Fibroblast of lung (primary cell): ENCODE measurements at places on chromosomes 13 and 19. TPM values are rescaled to one million over a fixed set of nuclear protein-coding genes. Genes with fewer than 3 reads are reported as not detected.

Gene PEG3
- total RNA-seq = 3.9 and 5.6 TPM in 2 replicates

Gene CGB2
- total RNA-seq = not detected in 2 replicates

- peak; percentile 23 for DNase-seq
Measured at GRCh38 chr13:20401531-20401930, 124.1 kb downstream of the CRYL1 start.

Gene FBN3
- under 0.01 TPM in 1 of 2 replicates, not detected in the other for total RNA-seq

Gene RUBCNL
- total RNA-seq = 3.6 and 4.1 TPM in 2 replicates

DNA sequence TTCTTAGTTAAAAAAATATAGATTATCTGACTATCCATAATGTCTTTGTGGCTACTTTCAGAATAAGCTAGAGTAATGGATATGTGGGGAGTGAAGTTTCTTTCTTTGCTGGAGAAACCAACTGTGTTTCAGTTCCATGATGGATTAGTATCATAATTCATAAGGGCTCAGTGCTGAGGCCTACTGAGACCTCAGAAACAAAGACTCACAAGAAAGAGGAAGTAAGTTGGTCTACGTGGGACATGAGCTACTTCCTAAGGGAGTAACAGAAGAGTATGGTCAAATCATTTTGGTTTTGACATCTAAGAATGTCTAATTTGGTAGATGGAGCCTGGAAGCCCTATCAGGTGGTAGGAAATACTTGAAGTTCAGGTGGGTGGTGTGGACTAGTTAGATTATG lies 99.0 kb upstream of the HTR2A start:
- no peak for DNase-seq

- DNase-seq = no peak
Measured at GRCh38 chr13:101639711-101640110, 187.2 kb downstream of the ITGBL1 start.

GRCh38 chr13:98284679-98285078 lies 107.6 kb upstream of the RNF113B start:
- DNase-seq = no peak

Gene SSBP4
- total RNA-seq = 58.6 and 76.5 TPM in 2 replicates

DNA sequence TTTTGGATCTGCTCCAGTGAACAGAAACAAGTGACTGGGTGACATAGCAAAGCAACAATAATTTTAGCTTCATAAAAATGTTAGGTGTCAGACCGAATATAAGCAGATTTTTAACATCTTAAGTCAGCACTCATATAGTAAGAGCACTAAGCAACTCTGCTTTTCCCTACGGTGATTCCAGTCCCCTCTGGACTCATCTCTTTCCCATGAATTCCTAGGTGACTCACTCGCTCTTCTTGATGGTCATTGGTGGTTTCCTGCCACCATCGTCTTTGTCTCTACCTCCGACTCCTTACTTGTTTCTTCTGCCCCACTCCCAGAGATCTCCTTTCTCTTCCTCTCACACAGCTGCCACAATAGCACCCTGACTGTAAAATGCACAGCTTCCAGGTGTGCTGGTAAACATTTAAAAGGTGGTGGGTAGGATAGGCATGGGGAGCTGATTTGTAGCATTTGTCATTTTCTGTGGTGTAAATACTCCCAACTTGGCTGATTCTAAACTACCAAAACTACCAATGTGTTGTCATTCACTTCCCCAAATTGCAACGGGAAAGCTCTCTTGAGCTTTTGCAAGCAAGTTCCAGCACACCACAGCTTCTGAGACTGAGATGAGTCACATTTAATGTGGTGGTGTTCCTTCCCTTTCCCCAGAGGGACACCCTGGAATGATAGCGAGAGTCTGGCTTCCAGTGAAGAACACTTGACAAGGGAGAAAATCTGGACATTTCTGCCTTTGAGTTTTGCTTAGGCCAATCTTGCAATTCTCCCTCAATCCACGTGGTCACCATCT lies 42.8 kb upstream of the CLDN10 start:
- DNase-seq = no peak

DNA sequence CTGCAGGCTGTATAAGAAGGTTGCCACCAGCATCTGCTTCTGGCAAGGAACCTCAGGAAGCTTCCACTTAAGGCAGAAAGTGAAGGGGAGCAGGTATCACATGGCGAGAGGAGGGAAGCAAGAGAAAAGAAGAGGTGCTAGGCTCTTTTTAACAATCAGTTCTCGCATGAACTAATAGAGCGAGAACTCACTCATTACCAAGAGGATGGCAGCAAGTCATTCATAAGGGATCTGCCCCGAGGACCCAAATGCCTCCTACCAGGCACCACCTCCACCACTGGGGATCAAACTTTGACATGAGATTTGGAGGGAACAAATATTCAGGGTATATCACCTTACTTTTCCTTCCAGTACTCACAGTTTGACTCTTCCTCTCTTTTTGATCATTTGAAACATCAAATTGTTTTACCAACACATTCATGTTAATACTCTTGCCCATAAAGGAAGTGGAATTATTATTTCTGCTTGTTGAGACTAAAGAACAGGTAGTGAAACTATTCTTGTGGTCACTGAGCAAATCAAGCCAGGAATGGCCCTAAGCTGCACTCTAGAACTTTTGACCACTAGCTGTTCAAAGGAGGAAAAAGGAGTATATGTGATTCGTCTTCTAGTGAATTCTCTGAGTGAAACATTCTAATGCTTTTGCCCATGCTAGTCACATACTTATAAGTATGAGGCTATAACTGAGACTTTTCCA lies 45.0 kb downstream of the LACC1 start:
- DNase-seq = no peak

Gene PPAN
- 22.6 and 26.5 TPM in 2 replicates for total RNA-seq

DNA sequence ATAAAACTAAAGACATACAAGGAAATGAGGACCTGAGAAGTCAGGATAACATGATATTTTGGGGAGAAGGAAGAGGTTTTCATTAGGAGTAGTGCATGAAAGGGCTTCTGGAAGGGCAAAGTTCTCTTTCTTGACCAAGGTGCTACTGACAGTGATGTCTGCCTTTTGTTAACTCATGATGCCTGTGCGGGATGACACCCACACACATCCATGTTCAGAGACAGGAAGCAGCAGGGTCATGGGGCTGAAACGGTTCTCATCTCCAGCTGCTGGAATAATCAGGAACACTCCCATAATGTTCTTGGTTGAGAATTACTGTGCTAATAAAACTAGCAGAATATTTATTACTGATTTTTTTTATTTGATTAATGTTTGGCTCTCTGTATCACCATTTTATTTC lies 29.1 kb downstream of the KCNC3 start:
- no peak for DNase-seq

GRCh38 chr13:24450530-24450929 lies 62.0 kb downstream of the PARP4 start:
- DNase-seq = no peak

- DNase-seq = peak; percentile 20
Measured at GRCh38 chr13:67632590-67632989, 402.5 kb upstream of the PCDH9 start.

DNA sequence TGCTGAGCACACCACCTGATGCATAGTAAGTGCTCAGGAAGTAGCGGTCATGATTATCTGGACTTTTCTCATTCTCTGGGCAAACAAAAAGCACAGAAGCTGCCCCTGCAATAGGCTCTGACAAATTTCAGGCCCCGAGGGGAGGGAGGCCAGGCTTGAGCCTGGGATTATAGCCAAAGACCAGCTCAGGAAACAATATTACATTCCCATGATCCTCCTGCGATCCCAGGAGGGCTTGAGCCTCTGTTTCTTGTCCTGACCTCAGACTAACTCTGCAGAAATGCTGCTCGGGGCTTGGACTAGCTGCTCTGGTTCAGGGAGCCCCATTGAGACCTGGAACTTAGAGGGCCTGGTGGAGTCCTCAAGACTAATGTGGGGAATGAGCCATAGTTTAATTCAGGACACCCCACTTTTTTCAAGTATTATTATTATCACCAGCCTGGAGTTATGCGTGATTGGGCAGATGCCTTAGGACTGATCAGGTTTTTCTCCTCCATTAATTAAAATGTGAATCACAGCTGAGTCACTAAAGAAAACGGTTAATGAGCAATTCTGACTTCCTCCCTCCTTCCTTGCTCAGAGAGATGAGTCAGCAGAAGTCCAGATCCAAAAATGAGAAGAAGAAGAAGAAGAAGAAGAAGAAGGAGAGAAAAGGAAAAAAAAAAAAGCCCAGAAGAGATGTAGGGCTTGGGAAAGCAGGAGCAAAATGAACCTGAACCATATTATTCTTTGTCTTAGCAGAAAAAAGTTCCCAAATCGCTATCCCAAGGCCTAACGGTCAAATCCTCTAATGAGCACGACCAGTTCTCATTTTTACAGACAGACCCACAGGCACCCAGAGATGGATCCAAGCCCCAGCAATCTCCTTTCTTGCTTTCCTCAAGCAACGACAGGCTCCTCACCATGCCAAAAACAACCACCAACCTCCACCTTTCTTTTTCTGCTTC lies 107.2 kb downstream of the CACNA1A start:
- peak; percentile 79 for DNase-seq

GRCh38 chr13:36979361-36980050 lies 19.6 kb downstream of the ALG5 start:
- DNase-seq = peak; percentile 52

GRCh38 chr19:10006335-10006708 lies 4.0 kb downstream of the COL5A3 start:
- peak; percentile 47 for DNase-seq

GRCh38 chr19:1235625-1236538 lies 1.9 kb downstream of the CBARP start:
- no peak for DNase-seq

- no peak for DNase-seq
Measured at GRCh38 chr19:44960906-44961728, 5.9 kb downstream of the CLPTM1 start.

- DNase-seq = no peak
Measured at GRCh38 chr19:10008184-10008765, 2.0 kb downstream of the COL5A3 start.

GRCh38 chr13:113596321-113597200 lies 12.0 kb downstream of the TFDP1 start:
- no peak for DNase-seq

Gene ZNF723
- not detected in 2 replicates for total RNA-seq

Gene IGFL2
- not detected in 2 replicates for total RNA-seq

GRCh38 chr13:31965361-31966066 lies 66.1 kb upstream of the FRY start:
- DNase-seq = peak; percentile 68

Gene MISP3
- 0.77 and 0.83 TPM in 2 replicates for total RNA-seq

- DNase-seq = peak; percentile 53
Measured at GRCh38 chr13:59677966-59678814, 485.5 kb downstream of the DIAPH3 start.

Gene TMPRSS9
- under 0.01 TPM in 1 of 2 replicates, not detected in the other for total RNA-seq

Gene POSTN
- 38.0 and 221 TPM in 2 replicates for total RNA-seq

- no peak for DNase-seq
Measured at GRCh38 chr13:101415358-101416174, 742 bp downstream of the NALCN start.

GRCh38 chr19:8610936-8611300 lies 403 bp upstream of the ADAMTS10 start:
- no peak for DNase-seq

GRCh38 chr19:46892252-46893179 lies 31.7 kb downstream of the ARHGAP35 start:
- no peak for DNase-seq

DNA sequence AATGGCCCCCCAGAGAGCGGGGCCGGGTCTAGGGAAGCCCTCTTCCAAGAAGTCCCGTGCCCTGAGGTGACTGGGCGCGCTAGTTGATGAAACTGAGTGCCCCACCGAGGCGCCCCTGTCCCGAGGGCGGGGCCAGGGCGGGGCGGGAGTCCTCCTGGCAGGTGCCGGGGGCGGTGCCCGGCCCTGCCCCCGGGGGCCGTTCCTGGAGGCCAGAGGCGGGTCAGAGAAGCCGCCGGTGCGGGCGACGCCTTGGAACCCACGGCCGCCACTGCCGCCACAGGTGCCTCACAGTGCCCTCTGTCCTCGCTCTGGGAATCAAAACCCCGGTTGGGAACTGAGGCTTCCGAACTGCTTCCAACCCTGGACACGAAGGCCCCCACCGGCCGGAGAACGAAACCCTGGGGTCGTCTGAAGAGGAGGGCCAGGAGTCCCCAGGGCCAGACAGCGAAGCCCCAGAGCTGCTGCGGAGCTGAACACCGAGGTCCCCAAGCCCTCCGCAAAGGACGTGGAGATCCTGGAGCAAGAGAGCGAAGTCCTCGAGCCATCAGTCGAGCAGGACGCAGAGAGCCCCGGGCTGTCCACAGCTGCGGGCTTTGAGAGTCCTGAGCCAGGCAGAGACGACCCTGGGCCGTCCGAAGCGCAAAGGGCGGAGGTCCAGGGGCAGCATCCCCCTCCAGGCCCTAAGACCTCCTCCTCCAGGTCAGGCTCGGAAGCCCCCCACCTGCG lies at the start of gene MISP3:
Gene MISP3 (plus strand): TSS at position 252 of the 726 bp plus-strand sequence. CDS start 524 bp downstream, outside the sequence.
- DNase-seq = peak; percentile 53

GRCh38 chr19:7687177-7687576 lies 6.5 kb downstream of the TRAPPC5 start:
- no peak for DNase-seq

Gene ELAVL1
- 12.6 and 15.2 TPM in 2 replicates for total RNA-seq

DNA sequence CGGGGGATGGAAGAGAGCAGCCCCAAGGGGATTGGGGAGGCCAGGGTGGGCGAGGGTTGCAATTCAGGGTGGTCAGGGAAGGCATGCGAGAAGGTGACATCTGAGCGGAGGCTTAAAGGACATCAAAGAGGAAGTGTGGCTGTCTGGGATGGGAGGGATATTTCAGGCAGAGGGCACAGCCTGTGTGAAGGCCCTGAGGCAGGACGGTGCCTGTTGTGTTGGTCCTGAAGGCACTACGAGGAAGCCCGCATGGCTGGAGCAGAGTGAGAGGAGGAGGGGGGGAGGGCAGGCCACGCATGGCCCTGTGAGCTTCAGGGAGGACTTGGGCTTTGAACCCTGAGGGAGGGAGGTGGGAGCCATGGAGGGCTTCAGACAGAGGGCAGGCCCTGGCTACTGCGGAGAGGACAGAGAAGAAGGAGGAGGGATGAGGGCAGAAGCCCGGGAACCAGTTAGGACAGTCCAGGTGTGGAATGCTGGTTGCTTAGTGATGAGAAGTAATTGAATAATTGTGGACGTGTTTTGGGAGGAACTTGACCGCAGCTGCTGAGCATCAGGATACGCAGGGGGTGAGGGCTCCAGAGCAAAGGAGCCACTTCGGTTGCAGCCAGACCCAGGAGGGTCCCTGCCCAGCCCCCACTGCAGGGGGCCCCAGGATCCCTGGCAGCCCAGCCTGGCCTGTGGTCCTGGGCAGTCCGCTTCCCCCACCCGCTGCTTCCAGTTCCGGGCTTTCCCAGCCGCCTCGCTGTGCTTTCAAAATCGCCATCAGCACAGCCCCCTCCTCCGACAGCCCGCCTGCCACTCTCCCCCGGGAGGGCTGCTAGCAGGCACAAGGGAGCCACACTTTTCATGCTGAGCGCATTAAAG lies 6.2 kb downstream of the TLE6 start:
- peak; percentile 78 for DNase-seq

GRCh38 chr19:4389511-4390016 lies 10.8 kb downstream of the SH3GL1 start:
- no peak for DNase-seq
